ENCODE measurements at places on chromosomes 7 and 10.

DNA sequence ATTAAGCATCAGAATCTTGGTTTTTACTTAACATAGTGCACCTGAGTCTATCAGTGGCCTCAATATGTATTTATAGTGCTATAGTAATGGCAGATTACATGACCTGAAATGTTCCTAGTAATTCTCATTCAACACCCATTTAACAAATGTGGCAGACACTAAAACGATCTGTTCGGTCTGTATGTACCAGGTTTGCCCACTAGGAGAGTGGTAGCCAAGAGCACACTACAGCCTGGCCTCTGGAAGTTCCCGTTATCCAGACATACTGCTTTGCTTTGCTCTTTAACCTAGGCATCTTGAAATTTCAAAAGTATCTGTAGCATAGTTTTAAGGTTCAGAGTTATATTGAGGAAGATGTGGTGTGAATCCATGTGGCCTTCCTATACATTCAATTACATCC, 395.7 kb upstream of the NRG3 start:
- DNase-seq, result no peak

DNA sequence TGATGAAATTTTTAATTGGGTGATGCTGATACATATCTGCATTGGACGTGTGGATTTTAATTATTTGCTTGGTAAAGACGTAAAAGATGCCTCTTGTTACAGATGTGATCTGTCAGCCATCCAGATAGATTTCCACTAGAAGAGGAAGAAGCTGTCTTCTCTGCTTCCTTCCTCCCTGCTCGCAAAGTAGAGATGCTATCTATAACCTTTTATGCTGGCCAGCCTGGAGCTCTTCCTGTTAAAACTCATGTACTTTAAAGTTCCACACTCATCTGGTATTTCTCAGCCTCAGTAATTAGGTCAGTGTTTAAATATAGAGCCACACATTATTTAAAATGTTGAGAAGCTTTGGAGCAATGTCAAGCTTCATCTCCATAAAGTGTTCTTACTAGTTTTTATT, 51.2 kb upstream of the TMEM229A start:
- no peak for DNase-seq

DNA sequence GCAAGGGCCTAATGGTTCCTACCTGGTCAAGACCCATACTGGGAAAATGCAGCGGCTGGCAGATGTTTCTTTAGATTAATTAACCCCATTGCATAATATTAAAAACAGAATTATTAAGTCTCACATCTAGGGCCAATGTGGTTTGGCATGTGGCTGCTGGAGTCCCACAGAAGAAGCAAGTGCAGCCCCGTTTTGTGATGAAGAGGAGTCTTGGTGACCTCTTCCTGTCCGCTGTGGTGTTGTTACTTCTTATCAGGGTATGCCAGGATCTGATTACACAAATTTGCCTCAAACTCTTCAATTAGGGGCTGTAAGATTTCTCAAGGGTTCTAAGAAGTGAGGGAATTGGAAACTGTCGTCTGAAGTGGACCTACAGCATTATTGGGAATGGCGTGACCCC, 240.3 kb downstream of the SEC23IP start:
- DNase-seq, result no peak

DNA sequence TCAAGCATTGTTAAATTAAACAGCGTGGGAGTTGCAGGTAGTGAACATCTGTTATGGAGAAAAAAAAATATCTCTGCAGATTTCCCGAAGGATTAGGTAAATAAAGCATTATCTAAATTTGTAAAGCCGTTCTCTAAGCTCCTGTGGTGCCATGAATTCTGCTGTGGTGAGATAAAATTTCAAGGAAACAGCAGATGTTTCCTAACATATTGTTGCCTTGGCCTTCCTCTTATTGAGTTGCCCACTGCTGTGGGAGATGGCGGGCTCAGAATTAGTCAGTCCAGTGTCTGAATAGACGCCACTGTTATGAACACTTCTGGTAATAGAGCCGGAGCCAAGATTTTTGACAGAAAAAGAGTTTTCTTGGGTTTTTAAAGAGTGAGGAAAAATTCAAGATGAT, 82.6 kb upstream of the ELMO1 start:
- no peak for DNase-seq

DNA sequence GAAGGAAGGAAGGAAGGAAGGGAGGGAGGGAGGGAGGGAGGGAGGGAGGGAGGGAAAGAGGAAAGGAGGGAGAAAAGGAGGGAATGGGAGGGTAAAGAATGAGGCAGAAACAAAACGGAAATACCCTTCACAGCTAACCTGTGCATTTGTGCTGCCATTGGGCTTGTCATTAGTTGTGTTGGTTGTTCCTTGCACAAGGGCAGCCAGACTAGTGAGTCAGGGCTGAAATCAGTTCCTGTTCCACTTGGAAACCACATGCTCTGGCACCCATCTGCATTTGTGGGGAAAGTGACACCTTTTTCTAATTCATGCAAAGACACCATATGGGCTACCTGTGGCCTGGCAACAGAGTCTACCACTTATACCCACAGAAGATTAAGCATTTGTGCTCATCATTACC, 1004.0 kb upstream of the C7orf33 start:
- DNase-seq, result no peak

DNA sequence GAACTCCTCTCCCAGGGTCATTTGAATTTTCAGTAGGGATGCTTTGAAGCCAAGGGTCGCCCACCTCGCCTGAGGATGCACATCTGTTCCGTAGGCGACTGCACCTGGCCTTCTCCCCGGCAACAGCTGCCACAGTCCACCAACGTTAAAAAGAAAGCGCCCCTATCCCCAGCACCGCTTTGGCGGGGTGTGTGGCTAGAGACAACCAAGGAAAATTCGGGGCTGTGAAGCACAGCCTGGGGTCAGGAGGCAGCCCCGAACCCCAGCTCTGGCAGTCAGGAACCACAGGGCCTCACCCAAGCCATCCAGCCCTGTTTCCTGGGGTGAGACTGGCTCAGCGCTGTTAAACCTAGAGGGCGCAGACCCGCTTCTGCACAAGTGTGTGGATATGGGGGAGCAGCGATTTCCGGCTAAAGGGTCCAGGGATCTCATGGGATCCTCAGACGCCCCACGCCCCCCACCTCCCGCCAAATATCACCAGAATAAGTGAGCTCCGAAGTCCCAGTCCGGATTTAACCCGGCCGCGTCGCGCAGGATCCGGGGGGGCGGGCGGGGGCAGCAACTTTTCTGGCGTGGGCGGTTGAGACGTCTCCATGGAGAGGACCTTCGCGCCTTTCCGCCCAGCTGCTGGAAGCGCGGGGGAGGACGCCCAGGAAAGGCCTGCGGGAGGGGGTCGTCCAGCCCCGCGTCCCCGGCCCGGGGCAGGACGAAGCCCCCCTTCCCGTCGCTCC, 822 bp downstream of the ZC3HAV1L start:
- peak; percentile 41 for DNase-seq

All from activated CD4-positive, alpha-beta T cell treated with anti-CD3 and anti-CD28 coated beads, Interleukin-2, amount 50 U/mL, for 48 hours (primary cell).